CD4-positive, alpha-beta T cell treated with Interleukin-15 for 4 hours (primary cell): ENCODE measurements at places on chromosomes 5 and 9.

DNA sequence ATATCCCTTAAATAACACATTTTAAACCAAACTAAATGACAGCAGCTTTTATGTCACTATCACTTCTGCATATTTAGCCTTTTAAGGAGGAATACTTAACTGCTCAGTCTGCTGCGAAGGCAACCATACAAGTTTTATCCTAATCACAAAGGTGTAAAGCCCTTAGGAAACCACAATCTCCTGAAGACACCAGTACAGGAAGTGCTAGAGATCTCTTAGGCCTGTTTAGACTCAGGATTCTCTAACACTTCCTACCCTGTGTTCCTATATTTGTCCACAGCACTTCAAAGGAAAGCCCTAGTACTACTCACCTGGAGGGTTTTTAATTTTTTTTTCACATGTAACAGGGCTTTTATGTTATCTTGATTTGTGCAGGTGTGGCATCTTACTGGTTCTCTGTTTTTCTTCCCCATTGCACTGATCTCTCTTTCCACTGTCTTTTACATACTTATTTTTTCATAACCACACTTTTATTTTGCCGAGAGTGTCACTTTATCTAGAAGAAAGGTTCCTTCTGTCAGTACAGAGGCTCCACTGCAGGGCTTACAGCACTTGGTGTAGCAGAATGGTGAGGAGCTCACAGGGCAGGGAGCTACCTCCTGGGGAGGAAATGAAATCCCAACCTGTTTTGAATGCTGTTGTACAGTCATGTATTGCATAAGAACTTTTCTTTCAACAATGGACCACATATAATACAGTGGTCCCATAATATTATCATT, 1060.6 kb upstream of the ACO1 start:
- peak; percentile 22 for DNase-seq

GRCh38 chr5:159975462-159976019, 33.4 kb upstream of the TTC1 start:
- DNase-seq = no peak

GRCh38 chr5:84113246-84114105, 271.2 kb downstream of the EDIL3 start:
- DNase-seq = no peak

DNA sequence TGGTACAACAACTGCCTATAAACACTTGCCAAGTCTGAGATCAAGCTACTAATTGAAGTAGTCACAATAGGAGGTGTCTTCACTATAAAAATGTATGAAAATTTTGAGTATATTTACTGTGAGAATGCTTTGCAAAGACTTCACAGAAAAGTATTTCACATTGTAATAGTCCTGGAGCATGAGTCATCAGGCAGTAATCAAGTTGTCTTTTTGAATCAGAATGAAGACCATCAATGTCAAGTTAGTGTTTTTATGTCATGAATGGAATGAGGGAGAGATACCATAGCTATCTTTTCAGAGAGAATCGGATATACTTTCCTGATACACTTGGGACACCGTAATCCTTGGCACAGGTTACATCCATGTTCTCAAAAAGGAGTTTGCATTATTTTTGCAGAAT, 466.9 kb upstream of the ARRDC3 start:
- no peak for DNase-seq

DNA sequence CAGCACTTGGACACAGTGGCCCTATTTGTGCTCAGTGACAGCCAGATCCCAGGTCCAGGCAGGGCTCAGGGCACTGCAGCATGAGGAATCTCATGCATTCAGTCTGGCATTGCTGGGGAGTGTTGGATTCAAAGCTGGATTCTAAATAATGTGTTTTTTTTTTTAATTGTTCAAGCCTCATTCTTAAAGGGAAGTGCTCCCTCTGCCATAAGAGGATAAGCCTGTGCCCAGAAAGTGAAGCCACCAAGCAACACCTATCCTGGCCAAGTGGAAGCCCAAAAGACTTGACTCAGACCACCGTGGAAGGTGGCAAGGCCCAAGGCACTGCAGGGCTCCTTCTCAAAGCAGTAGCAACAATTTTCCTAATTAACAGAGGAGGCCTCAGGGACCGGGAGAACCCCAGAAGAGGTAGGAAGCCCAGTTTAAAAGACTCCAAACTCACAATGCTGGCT, 135.6 kb downstream of the ACTL7B start:
- DNase-seq = no peak

GRCh38 chr5:114419067-114419388, 57.2 kb downstream of the KCNN2 start:
- DNase-seq = no peak

DNA sequence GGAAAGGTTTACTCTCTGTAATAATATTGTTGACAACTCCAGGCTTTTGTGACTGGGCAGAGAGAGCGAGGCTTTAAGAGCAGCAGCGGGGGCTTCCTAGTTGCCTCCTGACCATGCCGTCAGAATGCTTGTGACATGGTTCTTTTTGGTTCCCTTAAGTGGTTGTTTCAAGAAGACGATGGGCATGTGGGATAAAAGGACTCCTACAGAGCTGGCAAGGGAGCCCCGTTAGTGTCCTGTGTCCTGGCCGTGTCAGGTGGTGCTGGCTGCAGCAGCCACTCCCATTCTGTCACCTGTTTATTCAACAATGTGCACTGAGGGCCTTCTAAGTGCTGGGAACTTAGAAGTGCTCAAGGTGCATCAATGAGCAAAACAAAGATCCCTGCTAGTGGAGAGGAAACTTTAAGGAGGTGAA, 19.7 kb downstream of the LCP2 start:
- DNase-seq = no peak

DNA sequence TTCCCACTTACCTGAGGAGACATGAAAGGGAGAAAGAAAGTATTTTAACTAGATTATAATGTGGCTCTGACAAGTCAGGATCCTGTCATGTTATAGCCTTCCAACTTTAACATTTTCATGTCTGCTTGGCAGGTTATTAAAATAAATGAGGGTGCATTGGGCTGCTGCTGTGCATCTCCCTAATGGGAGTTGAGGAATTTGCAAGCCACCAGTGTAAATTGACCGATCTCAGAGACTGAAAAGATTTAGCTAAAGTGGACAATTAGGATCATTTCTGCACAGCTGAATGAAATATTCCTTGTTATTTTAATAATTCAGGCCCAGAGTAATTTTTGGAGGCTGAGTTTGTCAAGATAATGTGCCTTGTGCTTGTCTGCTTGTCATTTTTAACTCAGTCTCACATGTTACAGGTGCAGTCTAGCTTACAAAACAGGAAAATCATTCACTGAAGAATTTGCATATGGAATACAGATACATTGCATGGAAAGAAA, 366.3 kb upstream of the ADAMTS16 start:
- DNase-seq = no peak

- peak; percentile 15 for DNase-seq
Observed at GRCh38 chr5:171207256-171207847, 101.7 kb upstream of the TLX3 start.

- DNase-seq = no peak
Observed at GRCh38 chr9:8856396-8857067, 1057.0 kb upstream of the DMAC1 start.

GRCh38 chr9:130675396-130675795, 11.0 kb downstream of the PRDM12 start:
- no peak for DNase-seq

- no peak for DNase-seq
Observed at GRCh38 chr5:59660737-59661136, 232.8 kb downstream of the PDE4D start.

DNA sequence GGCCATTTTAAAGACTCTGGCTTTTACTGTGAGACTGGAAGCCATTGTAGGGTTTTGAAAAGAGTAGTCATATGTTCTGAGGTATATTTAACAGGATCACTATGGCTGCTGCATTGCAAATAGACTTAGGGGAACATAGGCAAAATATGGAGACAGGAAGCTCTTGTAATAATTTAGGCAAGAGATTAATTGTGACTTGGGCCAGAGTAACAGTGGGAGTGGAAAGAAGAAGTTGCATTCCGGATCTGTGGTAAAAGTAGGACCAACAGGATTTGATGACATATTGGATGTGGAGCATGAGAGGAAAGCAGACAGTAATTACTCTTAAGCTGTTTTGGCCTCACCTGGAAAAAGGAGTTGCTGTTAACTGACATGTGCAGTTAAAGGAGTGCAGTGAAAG, 85.6 kb downstream of the SMIM15 start:
- DNase-seq = no peak

DNA sequence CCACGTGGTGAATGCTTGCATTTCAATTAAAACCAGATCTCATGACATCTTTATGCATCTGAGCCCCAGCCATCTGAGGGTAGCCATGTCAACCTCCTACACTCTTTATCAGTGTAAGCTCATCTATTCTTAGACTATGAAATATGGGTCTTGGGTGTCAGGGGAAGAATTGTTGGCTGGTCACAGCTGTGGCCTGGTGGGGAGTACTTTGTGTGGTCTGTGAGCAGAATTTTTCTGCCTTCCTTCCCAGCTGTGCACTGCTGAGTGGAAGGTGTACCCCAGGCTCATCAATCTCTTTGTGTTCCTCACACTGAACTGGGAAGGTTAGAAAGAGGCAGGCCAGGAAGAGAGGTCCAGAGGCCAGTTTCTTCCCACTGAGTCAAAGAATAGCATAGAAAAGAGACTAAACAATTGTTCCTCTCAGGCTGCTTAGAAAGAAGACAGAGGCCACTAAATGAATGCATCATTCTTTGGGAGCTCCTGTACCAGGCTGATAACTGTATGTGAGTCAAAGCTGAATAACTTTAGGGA, 202.7 kb upstream of the RGMB start:
- no peak for DNase-seq

DNA sequence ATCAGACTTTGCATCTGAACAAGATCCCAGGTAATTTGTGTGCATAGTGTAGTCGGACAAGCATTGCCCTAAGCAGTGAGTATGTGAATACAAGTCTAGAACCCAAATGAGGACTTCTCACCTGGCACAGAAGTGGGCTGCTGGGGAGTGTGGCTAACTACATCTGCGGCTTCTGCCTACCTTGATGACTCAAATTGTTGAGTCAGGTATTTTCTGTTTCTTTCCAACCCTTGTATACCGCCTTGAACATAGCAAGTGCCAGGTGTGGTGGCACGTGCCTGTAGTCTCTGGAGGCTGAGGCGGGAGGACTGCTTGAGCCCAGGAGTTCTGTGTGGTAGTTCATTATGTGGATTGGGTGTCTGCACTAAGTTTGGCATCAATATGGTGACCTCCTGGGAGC, 7.9 kb upstream of the JADE2 start:
- no peak for DNase-seq

DNA sequence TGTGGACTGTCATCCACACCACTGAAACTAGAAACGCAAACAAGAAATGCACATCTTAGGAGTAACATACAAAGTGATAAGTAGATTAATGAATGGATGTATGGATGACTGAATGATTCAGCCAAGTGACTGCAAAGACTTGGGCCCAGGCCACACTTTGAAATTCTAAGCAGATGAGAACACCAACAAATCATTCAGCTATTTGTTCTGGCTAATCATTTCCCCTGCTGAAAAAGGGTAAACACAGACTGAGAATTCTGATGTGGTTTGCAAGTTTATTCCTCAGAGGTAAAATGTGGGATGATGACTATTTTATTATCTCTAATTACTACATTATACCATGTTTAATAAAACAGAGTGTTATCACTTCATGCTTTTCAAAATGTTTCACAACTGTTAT, 163.2 kb upstream of the ADAMTS16 start:
- no peak for DNase-seq

- no peak for DNase-seq
Observed at GRCh38 chr9:72315510-72316311, 49.3 kb downstream of the ZFAND5 start.

GRCh38 chr9:75186767-75187380, 98.6 kb downstream of the OSTF1 start:
- DNase-seq = peak; percentile 52

DNA sequence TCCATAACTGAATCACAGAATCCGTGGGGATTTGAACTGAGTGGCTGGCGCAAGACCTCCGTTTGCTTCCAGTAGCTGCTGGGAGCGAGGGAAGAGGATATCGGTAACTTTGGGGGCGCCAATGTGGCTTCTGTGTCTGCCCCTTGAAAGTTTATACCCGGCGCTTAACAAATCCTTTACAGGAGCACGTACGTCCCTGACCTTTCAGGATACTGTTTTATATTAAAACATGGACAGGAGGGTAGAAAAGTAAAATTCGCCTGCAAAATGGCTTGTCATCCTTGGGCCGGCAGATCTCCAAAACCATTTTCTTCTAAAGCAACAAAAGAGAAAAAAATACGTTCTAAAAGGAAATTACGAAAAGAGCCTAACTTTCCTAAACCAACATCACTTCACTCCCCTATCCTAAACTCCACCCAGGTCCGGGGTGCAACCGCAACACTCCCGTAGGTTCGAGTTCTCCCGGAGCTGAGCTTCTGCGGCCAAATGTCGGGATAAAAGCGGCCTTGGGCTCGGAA, 656 bp upstream of the DMRT3 start:
- no peak for DNase-seq

- DNase-seq = no peak
Observed at GRCh38 chr5:76125346-76125745, 42.2 kb downstream of the SV2C start.

GRCh38 chr5:158812408-158812807, 287.3 kb downstream of the EBF1 start:
- DNase-seq = peak; percentile 13

DNA sequence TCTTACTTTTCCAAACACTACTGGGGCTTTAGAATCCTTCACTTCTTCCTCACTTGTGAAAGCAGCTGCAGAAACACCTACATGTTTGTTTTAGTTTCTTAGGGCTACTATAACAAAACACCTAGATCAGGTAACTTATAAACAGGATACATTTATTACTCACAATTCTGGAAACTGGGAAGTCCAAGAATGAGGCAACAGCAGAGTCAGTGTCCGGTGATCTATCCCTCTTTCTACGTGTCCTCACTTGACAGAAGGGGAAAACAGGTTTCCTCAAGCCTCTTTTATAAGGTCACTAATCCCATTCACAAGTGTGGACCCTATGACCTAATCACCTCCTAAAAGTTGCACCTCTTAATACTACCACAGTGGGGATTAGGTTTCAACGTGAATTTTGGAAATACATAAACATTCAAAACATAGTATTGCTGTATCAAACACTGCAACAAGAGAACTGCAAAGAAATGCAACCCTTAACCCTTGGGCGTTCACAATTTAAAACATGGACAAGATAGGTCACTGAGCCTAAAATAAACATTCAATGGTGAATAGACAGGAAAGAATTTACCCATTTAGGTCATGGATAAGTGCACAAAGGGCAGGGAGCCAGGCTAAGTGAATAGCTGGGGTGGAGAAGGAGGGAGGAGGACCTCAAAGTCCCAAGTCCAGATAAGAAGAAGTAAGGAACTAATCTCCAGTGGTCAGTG, 104.3 kb downstream of the PIK3R1 start:
- DNase-seq = no peak

- DNase-seq = no peak
Observed at GRCh38 chr5:110612794-110613247, 113.7 kb downstream of the TMEM232 start.

- DNase-seq = no peak
Observed at GRCh38 chr9:7784472-7784871, 15.1 kb downstream of the DMAC1 start.

DNA sequence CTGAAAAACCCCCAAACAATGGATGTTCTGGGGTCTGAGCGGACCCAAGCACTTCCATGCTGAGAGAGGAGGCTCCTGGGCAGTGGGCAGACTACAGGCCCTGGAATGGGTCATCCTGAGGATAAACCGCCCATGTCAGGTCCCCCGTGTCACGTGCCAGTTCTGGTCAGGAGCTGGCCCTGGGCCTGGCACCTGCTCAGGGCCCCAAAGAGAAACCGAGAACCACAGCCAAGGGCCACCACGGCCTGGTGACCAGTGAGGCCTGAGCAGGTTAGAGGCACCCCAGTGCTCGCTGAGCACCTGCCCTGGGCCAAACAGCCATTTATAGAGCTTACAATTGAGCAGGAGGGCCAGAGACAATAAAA, 15.8 kb downstream of the LMAN2 start:
- no peak for DNase-seq
